Activated B cell treated with CpG ODN at 0.5 μM for 24 hours (primary cell): ENCODE measurements at places on chromosomes 16 and 17. TPM values are rescaled to one million over a fixed set of nuclear protein-coding genes. Genes with fewer than 3 reads are reported as not detected.

DNA sequence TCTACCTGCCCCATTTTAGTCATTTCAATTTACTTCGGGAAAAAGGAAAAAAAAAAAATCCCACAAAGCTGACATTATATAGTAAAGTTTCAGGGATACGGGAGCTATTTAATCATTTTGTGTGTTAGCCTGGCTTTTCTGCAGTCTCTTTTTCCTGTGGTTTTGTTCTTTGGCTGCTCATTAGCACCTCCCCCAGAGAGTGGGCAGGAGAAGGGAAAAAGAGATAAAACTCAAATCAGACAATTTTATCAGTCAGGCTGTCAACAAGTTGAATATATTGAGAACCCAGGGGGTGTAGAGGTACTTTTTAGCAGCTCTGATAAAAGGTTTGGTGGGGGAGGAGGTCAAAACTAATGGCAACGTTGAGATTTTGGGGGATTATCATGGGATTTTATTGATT lies 559.0 kb upstream of the PSMD7 start:
- no peak for DNase-seq

- no peak for DNase-seq
Measured at GRCh38 chr17:80799538-80800480, 191.8 kb upstream of the CHMP6 start.

GRCh38 chr16:68685685-68686478 lies 40.8 kb downstream of the CDH3 start:
- DNase-seq: no peak

DNA sequence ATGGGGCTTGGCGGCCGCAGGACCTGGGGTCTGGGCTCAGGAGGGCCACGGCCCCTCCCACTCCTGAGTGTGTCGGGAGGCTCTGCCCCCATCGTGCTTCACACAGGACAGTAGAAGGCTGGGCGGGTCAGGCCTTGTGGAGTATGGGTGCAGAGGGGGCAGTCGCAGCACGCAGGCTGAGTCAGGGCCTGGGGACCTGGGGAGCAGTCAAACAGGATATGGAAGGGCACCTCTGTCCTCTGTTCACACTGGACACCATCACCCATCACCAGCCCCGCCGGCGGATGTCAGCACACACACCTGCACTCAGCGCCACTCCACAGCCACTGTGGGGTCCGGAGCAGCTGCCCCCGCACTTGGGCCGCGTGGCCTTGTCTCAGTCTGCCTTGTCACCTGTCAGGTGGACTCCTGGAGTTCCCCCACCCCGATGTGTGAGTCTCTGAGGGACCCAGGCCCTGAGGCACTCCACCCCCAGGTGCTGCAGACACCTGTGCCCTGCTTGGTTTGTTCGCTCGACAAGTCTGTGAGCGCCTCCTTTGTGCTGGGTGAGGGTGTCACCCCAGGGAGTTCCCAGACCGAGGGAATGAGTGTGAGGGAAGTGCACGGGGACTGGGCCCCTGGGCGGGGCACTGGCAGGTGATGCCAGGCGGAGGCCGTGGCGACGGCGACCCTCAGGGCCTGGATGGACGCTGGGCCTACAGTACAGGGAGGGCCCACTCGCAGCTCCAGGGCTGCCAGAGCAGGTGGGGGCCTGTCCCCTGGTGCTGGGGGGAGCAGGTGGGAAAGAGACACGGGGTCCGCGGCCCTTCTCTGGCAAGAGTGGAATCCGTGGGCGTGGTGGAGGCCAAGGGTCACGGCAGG lies 31.7 kb downstream of the ZFPM1 start:
- DNase-seq: no peak

GRCh38 chr16:68973611-68974120 lies 130.3 kb downstream of the TANGO6 start:
- no peak for DNase-seq

The CD19 gene
- total RNA-seq: 295 and 316 TPM in 2 replicates

The CDH13 gene
- not detected in 2 replicates for total RNA-seq

The GH2 gene
- total RNA-seq: not detected in 2 replicates
